ENCODE measurements at places on chromosomes 1 and 21.

GRCh38 chr1:160377585-160378206, 10.8 kb downstream of the NHLH1 start:
- DNase-seq = no peak

DNA sequence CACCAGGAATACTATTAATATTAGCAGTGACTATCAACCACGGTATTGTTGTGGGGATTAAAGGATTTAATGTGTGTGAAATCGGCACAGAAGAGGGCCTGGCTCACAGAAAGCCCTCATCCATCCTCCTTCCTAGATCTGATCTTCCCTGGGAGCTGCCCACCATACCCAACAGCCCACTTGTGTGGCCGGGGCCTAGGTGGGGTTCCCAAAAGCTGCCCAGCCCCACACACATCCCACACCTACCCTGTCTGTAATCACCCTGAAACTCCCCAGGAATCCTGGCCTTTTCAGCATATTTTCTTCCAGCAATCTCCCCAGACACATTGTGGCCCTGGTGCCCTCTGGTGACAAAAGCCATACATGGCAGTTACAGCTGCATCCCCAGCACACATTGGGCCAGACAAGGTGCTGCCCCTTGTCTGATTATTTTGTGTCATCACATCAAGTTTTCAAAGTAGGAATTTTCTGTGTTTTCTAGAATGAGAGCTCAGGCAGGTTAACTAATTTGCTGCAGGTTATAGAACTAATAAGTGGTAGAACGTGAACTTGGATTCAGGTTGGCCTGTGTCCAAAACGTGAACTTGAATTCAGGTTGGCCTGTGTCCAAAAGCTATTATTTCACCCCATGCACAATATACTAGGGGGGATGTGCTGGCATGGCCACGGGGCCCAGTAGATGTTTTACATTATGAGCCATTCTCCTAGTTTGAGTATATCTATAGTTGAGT, 5.3 kb upstream of the SLC6A9 start:
- peak; percentile 32 for DNase-seq

GRCh38 chr1:175195798-175196197, 3.2 kb upstream of the KIAA0040 start:
- DNase-seq = no peak

GRCh38 chr1:3736131-3736561, 16.1 kb upstream of the CCDC27 start:
- DNase-seq = no peak

DNA sequence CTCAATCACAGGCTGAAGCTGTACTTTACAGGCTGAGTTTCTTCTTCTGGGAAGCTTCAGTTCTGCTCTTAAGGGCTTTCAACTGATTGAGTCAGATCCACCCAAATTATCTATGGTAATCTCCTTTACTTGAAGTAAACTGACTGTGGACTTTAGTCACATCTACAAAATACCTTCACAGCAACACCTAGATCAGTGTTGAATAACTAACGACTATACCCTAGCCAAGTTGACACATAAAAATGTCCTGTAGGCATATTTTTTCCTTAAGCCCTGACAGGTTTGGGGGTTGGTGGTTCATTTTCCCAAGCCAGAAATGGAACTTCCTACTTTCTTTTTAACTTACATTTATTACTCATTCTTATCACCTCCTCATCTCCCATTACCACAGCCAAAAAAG, 42.9 kb upstream of the PRKACB start:
- DNase-seq = no peak

GRCh38 chr1:240705579-240705978, 93.6 kb upstream of the GREM2 start:
- DNase-seq = no peak

GRCh38 chr21:34073032-34073748, at the start of the genes MRPS6 and SLC5A3:
MRPS6 (plus strand) TSS chr21:34073578; CDS start chr21:34073701, 123 bp downstream.
SLC5A3 (plus strand) TSS chr21:34073578; CDS start chr21:34095199, 21,621 bp downstream.
- DNase-seq = peak; percentile 47

DNA sequence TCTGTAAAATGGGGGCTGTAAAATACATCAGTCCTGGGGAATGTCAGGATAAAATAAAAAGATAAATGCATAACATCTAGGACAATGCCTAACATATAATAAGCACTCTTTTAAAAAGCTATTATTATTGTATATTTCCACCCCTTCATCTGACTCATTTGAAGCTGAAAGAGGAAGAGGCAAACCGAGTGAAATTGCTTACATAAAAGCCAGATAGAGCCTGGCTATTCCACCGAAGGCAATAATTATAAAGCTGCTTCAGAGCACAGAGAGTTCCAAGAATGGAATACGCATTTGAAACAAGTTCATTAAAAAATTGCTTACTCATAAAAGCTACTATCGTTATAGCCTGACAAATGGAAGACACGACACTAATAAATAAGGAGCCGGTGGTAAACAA, 186.1 kb upstream of the CAMK1G start:
- no peak for DNase-seq

- DNase-seq = no peak
Observed at GRCh38 chr1:204888294-204888693, 17.6 kb downstream of the NFASC start.

- no peak for DNase-seq
Observed at GRCh38 chr1:159088546-159089183, 12.1 kb upstream of the AIM2 start.

DNA sequence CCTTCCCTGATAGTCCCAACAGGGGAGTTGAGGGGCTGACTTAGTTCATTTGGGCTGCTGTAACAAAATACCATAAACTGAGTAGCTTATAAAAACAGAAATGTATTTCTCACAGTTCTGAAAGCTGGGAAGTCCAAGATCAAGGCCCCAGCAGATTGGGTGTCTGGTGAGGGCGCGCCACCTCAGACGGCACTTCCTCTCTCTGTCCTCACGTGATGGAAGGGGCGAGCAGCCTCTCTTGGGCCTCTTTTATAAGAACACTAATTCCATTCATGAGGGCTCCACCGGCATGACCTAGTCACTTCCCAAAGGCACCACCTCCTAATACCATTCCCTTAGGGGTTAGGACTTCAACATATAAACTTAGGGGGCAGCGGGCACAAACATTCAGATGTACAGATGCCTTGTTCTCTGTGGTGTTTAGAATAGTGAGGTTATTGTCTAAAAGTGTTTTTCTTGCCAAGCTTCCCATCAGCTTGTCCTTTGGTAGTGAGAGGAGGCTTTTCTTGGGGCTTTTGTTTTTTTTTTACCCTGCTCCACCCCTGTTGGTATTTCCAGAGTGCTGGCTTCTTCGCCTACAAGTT, 20.3 kb downstream of the NIPAL3 start:
- no peak for DNase-seq

DNA sequence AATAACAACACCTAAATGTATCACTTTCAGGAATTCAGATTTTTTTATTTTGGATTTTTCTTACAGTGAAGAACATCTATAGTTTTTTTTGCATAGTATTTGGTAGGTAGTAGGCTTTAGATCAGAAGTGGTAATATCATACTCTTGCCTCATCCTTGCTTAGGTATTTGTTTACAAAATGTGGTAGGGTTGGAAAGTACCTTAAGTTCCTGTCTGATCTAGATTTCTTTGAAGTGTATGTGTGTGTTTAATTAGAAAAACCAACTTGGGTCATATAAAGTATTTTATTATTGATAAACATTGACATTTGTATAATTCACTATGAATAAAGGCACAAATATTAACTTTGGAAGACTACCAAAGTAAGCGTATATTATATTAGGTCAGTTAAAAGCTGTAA, 85.3 kb upstream of the GPR88 start:
- DNase-seq = no peak

GRCh38 chr1:72037745-72038343, 244.5 kb downstream of the NEGR1 start:
- DNase-seq = no peak

GRCh38 chr1:234721476-234722269, 111.7 kb upstream of the IRF2BP2 start:
- no peak for DNase-seq

DNA sequence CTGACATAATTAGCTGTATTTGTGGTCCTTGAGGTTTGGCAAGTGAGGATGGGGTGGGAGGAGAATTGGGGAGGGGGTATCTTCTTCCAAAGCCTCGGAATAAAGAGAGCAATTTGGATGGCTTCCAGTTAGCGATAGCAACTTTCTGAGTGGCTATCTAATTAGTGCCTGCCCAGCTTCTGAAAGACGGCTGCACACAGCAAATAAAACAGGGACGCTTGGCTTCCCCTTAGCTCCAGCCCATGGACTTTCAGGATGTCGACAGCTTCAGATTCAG, 31.1 kb downstream of the KLHDC7A start:
- DNase-seq = no peak

GRCh38 chr1:186503190-186503589, 42.3 kb upstream of the PDC start:
- no peak for DNase-seq

DNA sequence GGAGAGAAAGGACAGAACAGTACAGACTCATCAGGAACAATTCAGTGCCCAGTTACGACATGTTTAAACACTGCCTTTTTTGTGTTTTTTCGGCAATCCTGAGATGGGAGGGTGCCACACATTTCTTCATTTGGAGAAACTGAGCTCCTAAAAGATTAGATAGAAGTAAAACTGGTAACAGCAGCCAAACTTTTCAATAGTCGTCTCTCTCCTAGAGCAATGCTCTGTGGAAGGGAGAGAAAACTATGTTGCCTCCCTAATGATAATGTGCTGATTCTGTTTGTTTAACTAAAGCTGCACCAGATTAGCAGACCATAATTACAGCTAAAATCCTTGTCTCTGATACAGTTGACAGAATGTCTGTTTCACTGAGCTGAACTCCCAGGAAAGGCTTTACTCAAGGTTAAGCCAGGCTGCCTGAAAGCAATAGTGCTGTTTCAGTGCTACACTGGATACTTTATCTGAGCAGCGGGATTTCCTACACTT, 76.2 kb upstream of the CXADR start:
- no peak for DNase-seq

DNA sequence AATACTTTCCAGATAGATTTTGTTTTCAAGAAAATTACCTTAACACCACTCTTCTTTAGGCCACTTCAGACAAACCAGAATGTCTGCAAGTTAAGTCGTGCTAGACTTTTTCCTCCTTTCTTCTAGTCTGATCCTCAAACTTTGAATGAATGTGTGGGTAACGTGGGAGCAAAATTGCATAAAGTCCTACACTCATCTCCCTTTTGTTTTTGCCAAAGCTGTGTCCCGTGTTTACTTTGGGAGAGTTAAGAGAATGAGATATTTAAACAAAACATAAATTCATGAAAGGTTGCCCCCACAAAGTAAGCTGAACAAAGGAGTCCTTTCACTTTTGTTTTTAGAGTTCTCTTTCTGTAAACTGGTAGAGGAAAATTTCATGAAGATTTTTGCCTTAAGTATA, 16.9 kb upstream of the VAMP3 start:
- no peak for DNase-seq

- no peak for DNase-seq
Observed at GRCh38 chr1:205532996-205533735, 28.7 kb downstream of the CDK18 start.

DNA sequence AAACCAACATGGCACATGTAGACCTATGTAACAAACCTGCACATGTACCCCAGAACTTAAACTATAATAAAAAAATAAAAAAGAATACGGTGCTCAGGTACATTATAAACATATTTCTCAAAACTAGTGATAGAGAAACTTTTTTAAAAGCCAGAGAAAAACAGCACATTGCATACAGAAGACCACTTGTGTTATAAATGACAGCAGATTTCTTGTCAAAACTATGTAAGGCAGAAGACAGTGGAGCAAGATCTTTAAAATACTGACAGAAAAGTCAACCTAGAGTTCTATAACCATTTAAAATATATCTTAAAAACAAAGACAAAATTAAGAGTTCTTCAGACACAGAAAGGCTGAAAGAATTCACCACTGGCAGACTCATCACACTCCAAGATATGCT, 144.7 kb downstream of the NEGR1 start:
- no peak for DNase-seq

DNA sequence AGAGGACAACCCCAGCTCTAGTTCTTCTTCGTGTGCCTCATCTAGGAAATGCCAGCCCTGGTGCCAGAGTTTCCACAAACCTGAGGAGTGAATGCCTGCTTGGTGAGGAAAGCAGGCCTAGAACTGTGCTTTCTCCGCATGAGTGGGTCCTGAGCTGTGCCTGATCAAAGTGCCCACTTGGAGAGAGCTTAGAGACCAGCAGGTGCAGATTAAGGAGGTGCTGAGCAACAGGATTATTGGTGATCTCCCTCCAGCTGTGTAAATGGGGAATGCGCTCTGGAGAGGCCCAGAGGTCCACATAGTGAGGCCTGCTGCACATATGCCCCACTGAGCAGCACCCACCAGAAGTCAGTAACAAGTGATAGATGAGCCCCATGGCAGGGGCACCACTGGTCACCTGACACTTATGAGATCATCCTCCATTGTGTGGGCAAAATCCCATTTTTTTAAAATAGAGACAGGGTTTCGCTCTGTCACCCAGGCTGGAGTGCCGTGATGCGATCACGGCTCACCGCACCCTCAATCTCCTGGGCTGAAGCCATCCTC, 127.2 kb upstream of the ZC3H12A start:
- no peak for DNase-seq

DNA sequence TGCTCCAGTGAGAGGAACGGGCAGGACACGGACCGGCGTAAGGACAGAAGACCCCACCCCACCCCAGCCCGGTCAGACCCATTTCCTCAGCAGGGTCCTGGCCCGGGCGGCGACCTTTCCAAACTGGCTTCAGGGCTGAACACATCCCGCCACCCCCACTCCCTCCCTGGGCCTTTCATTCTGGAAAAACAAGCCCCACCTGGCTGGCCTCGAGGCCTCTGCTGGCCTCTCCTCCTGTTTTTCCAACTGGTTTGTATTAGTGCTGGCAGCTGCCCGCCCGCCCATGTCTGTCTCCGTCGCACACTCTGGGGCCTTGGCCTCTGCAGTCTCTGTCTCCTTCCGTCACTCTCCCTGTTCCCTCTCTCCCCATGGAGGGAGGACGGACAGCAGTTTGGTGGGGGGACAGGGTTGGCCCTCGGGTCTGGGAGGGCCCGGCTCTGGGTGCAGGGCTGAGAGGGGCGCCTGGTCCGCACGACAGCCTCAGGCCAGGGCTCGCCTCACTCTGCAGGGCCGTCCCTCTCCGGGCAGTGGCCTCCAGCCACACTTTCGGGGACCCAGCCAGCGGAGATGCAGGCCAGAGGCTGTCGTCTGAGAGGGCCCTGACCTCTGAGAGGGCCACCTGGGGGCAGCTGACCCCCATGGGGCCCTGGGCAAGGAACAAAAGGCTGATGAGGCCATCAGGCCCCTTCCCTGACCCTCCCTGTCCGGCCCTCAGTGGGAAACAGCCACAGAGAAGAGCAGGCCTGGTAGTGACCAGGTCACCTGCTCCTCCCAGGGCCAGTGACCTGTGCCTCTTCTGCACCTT, 1.5 kb upstream of the MXRA8 start:
- no peak for DNase-seq

GRCh38 chr1:170168265-170168664, 22.5 kb downstream of the NTMT2 start:
- DNase-seq = no peak

Measured in activated CD4-positive, CD25-positive, alpha-beta regulatory T cell treated with anti-CD3 and anti-CD28 coated beads, Interleukin-2, amount 50 U/mL, for 16 hours (primary cell).